ENCODE measurements at places on chromosomes 11 and 22. TPM values are rescaled to one million over a fixed set of nuclear protein-coding genes. Genes with fewer than 3 reads are reported as not detected.

- peaks cover 2% of the 10 kb centered on the region for H3K27me3 ChIP-seq
- peaks cover 6% of the 10 kb centered on the region for H3K4me1 ChIP-seq
- H3K4me3 ChIP-seq, result no peak overlapping the region
- H3K27ac ChIP-seq, result no peak overlapping the region
- no peak for DNase-seq
Measured at GRCh38 chr11:56890584-56891305, 98.0 kb upstream of the OR5AK2 start.

SAA4 gene
- polyA plus RNA-seq, result not detected

- H3K4me1 ChIP-seq, result peaks cover 10% of the 10 kb centered on the region
- peaks cover 7% of the 10 kb centered on the region for H3K36me3 ChIP-seq
- DNase-seq, result peak; percentile 16
- peak overlapping the region; percentile 97 for H3K27ac ChIP-seq
- peak overlapping the region; percentile 86 for H3K4me3 ChIP-seq
- no peaks in the 10 kb centered on the region for H3K27me3 ChIP-seq
Measured at GRCh38 chr11:34052608-34053160, 1.2 kb downstream of the CAPRIN1 start.

OR51B2 gene
- polyA plus RNA-seq, result not detected

DNA sequence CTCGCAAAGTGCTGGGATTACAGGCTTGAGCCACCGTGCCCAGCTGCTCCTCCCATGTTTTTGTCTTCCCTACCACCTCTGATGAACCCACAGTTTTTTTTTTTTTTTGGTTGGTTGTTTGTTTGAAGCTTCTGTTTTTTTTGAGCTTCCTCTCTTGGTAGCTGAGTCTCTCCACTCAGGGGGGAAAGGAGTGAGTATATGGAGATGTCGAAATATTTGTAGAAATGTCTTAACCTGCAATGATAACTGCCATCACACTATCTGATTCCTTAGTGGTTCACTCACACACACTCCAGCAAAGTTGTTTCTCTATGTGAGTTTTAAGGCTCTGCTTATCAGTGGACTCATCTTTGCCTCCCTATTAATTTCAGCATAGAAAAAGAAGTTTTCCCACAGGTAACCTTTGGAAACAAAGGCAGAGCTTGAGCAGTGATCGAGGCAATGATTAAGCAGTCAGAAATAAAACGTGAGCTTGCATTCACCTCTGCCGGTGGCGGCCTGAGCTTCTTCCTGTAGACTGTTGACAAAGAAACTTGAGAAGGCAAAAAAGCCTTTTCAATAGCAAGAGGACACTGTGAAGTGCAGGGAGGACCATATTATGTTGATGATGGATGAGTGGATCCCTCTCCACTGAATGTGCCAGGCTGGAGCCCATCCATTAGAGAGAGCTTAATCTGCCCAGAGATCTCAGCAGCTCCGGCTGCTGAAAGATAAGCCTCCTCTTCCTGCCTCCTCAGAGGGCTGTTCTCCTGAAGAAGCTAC is 29.0 kb upstream of the RASSF10 start:
- no peak overlapping the region for H3K4me3 ChIP-seq
- no peaks in the 10 kb centered on the region for H3K27me3 ChIP-seq
- no peak overlapping the region for H3K27ac ChIP-seq

- no peak for DNase-seq
- no peak overlapping the region for H3K4me3 ChIP-seq
- peaks cover 5% of the 10 kb centered on the region for H3K27me3 ChIP-seq
Measured at GRCh38 chr11:8222820-8223512, 40.7 kb downstream of the LMO1 start.

GRCh38 chr11:120316880-120317688 is 8.0 kb upstream of the TLCD5 start:
- no peak overlapping the region for H3K27ac ChIP-seq
- peaks cover 32% of the 10 kb centered on the region for H3K4me1 ChIP-seq
- no peaks in the 10 kb centered on the region for H3K27me3 ChIP-seq
- DNase-seq, result no peak
- H3K36me3 ChIP-seq, result no peaks in the 10 kb centered on the region

DUSP8 gene
- 16.9 TPM for polyA plus RNA-seq

GRCh38 chr11:113401718-113402117 is 14.1 kb downstream of the ANKK1 start:
- H3K36me3 ChIP-seq, result no peaks in the 10 kb centered on the region
- H3K27me3 ChIP-seq, result peaks cover 4% of the 10 kb centered on the region
- no peak for DNase-seq
- H3K4me3 ChIP-seq, result no peak overlapping the region
- H3K4me1 ChIP-seq, result no peaks in the 10 kb centered on the region

DNA sequence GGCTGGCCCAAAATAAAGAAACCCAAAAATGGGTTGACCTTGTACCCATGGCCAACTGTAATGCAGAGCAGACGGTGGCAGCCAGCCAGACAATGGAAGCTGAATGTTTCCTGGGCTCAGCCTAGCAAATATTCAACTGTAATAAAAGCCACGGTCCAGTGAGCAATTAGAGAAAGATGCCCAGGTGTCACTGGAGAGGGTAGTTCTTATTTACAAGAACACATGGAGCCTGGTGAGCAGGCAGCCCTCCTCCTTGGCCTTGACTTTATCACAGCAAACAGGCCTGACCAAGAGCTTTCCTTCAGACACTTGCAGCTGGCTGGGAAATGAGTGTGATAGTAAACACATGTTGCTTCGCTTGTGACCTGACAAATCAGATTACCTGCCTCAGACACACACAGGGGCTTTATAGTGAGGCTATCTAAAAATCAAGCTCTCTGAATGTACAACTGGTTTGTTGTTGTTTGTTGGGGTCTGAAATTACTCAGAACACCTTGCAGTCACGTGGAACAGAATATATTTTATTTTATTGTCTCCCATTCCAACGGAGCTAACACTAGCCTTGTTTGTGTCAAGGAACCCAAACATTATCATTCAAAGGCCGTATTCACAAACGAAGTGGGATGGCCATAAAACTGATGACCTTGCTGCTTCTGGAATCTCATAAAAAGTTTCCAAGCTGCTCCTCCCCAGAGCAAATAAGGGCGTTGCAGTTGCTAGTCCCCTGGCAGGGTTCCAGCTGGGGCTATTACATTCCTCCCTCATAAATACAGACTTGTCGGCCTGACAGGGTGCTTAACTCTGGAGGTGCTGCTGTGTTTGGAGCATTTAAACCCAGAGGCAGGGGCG is 161.1 kb downstream of the BBOX1 start:
- DNase-seq, result peak; percentile 95
- H3K27ac ChIP-seq, result peak overlapping the region; percentile 86
- no peaks in the 10 kb centered on the region for H3K27me3 ChIP-seq
- H3K36me3 ChIP-seq, result no peaks in the 10 kb centered on the region
- H3K4me1 ChIP-seq, result peaks cover 69% of the 10 kb centered on the region

MRGPRE gene
- polyA plus RNA-seq, result not detected

MUC15 gene
- not detected for polyA plus RNA-seq

DNA sequence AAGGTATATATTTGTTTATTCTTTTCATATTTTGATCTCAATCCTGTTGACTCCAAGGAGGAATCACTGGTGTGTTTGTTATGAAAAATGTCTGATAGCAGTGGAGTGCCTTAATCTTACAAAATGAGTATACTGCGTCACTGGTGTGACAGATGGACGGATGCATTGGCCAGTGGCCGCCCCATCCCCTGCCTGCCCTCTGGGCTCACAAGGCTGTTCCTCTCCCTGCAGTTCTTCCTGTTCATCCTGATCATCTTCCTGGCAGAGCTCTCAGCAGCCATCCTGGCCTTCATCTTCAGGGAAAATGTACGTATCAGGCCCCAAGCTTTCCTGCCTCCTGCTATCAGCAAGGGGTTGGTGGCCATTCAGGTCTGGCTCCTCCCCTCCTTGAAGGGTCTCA is 32.9 kb downstream of the TP53I11 start:
- H3K36me3 ChIP-seq, result peaks cover 50% of the 10 kb centered on the region
- peaks cover 6% of the 10 kb centered on the region for H3K4me1 ChIP-seq
- no peak overlapping the region for H3K4me3 ChIP-seq
- no peak for DNase-seq
- H3K27me3 ChIP-seq, result no peaks in the 10 kb centered on the region
- H3K27ac ChIP-seq, result no peak overlapping the region

DYNC2H1 gene
- polyA plus RNA-seq, result 10.2 TPM

DNA sequence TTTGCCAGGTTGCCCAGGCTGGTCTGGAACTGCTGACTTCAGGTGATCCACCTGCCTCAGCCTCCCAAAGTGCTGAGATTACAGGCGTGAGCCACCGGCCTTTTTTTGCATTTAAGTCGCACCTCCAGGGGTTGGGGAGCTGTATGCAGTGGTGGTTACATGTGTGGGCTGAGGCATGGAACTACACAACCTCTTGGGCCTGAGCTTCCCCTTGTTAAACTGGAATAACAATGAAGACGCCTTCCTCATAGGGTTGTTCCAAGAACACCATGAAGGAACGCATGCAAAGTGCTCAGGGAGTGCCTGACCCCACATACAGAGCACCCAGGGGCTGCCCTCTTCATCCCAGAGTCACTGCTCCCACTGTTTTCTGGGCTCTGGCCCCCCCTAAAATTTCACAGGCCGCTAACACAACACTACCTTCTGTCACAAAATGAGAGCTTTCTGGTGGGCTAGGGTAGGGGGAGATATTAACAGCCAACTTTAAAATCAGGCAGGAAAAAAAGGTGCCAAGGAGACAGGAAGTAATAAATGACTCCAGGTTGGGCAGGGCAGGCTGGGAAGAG is 1.3 kb upstream of the FAM118A start:
- peak overlapping the region; percentile 46 for H3K4me3 ChIP-seq
- peak overlapping the region; percentile 83 for H3K27ac ChIP-seq
- DNase-seq, result peak; percentile 58
- H3K36me3 ChIP-seq, result peaks cover 3% of the 10 kb centered on the region

CASP5 gene
- polyA plus RNA-seq, result 15.2 TPM

DNA sequence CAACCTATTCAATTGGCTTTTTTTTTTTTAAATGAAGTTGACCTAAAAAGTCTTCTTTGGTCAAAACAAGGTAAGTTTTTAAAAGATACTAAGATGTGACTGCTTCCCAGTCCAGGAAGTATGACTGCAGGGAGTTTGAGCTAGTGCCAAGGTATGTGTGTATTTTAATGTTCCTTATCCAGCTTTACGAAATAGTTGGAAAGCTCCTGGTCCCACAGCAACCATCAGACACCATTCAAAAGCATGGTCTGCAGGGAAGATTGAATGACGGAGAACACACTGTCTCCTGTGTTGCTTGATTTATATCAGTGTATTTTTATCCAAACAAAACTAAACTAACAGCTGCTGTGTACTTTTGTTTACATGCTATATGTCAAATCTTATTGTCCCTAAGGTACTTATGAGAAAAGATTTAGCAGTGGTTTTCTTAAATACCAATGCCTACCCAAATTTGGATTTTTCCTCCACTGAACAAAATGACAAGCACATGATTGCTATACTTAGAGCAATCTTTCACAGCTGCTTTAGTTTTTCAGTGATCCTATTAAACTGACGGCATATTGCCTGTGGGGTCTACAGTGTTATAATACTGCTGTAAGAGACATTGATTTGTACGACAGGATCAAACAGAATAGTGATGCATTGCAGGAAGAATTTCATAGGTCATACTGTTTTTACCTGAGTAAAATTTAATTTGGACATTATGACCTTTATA is 122.9 kb downstream of the DCDC1 start:
- H3K4me1 ChIP-seq, result no peaks in the 10 kb centered on the region
- H3K27ac ChIP-seq, result no peak overlapping the region
- H3K4me3 ChIP-seq, result no peak overlapping the region
- no peaks in the 10 kb centered on the region for H3K27me3 ChIP-seq
- no peaks in the 10 kb centered on the region for H3K36me3 ChIP-seq

GRCh38 chr11:60788401-60789125 is 3.4 kb downstream of the MS4A10 start:
- H3K27me3 ChIP-seq, result no peaks in the 10 kb centered on the region
- H3K27ac ChIP-seq, result no peak overlapping the region
- DNase-seq, result no peak
- H3K4me3 ChIP-seq, result no peak overlapping the region

C1QTNF5 gene
- polyA plus RNA-seq, result 19.5 TPM

- DNase-seq, result peak; percentile 71
- no peak overlapping the region for H3K4me3 ChIP-seq
- no peaks in the 10 kb centered on the region for H3K27me3 ChIP-seq
- peaks cover 52% of the 10 kb centered on the region for H3K4me1 ChIP-seq
- peak overlapping the region; percentile 84 for H3K27ac ChIP-seq
- H3K36me3 ChIP-seq, result no peaks in the 10 kb centered on the region
Measured at GRCh38 chr11:75558939-75559843, 2.9 kb upstream of the SERPINH1 start.

KRTAP5-8 gene
- polyA plus RNA-seq, result 0.09 TPM

DNA sequence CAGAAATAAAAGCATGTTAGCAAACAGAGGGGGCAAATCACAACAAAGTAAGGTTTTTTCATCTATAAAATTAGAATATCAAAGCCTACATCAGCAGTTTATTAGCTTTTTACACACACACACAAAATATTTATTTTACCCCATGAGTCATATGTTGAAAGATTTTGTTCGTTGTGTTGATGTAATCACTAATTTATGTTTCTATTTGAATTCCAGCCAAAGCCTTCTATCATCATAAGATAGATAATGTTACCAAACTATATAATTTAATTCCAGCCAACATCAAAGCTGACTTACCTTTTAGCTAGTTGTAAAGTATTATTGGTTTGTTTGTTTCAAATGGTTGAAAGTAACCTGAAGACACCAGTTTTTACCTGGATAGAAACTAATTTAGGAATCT is 458.0 kb upstream of the ARHGAP42 start:
- no peak for DNase-seq
- H3K4me3 ChIP-seq, result no peak overlapping the region
- H3K27me3 ChIP-seq, result no peaks in the 10 kb centered on the region

DNA sequence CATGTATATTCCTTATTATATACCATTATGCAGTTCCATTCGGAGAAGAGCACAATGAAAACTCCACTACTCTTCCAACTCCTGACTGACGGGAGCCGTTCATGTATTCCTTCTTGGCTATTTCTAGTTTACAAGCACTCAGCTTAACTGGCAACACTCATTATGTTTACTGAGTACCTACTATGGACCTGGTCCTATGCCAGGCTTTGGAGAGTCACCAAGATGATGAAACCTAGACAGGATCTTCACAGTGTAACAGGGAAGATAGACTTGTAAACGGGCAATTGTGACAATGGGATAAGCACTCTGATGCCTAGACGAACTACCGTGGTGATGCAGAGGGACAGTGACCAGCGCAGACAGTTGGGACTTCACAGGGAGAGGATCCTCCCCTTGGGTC is 22.3 kb upstream of the ST3GAL4 start:
- no peak overlapping the region for H3K27ac ChIP-seq
- no peak overlapping the region for H3K4me3 ChIP-seq
- no peaks in the 10 kb centered on the region for H3K27me3 ChIP-seq
- no peaks in the 10 kb centered on the region for H3K4me1 ChIP-seq
- DNase-seq, result no peak
- H3K36me3 ChIP-seq, result peaks cover 33% of the 10 kb centered on the region

GRCh38 chr11:13699870-13700269 is 31.4 kb downstream of the FAR1 start:
- peaks cover 9% of the 10 kb centered on the region for H3K4me1 ChIP-seq
- H3K27me3 ChIP-seq, result no peaks in the 10 kb centered on the region
- H3K27ac ChIP-seq, result peak overlapping the region; percentile 34
- no peak overlapping the region for H3K4me3 ChIP-seq
- H3K36me3 ChIP-seq, result peaks cover 13% of the 10 kb centered on the region

PHOX2A gene
- polyA plus RNA-seq, result 8.3 TPM

- no peak for DNase-seq
- peaks cover 2% of the 10 kb centered on the region for H3K4me1 ChIP-seq
- peaks cover 54% of the 10 kb centered on the region for H3K36me3 ChIP-seq
- H3K4me3 ChIP-seq, result no peak overlapping the region
- no peak overlapping the region for H3K27ac ChIP-seq
- no peaks in the 10 kb centered on the region for H3K27me3 ChIP-seq
Measured at GRCh38 chr11:69666752-69667536, 8.2 kb downstream of the LTO1 start.

Data from large intestine (tissue), 12 donors.